Caco-2 (cell line): ENCODE measurements at places on chromosomes 11 and 22. TPM values are rescaled to one million over a fixed set of nuclear protein-coding genes. Genes with fewer than 3 reads are reported as not detected.

GRCh38 chr22:30211124-30211820 lies 35.3 kb downstream of the LIF start:
- H3K36me3 ChIP-seq, result no peaks in the 10 kb centered on the region
- no peak for DNase-seq
- no peaks in the 10 kb centered on the region for H3K27me3 ChIP-seq
- peaks cover 80% of the 10 kb centered on the region for H3K4me1 ChIP-seq
- H3K27ac ChIP-seq, result peak overlapping the region; percentile 97

DNA sequence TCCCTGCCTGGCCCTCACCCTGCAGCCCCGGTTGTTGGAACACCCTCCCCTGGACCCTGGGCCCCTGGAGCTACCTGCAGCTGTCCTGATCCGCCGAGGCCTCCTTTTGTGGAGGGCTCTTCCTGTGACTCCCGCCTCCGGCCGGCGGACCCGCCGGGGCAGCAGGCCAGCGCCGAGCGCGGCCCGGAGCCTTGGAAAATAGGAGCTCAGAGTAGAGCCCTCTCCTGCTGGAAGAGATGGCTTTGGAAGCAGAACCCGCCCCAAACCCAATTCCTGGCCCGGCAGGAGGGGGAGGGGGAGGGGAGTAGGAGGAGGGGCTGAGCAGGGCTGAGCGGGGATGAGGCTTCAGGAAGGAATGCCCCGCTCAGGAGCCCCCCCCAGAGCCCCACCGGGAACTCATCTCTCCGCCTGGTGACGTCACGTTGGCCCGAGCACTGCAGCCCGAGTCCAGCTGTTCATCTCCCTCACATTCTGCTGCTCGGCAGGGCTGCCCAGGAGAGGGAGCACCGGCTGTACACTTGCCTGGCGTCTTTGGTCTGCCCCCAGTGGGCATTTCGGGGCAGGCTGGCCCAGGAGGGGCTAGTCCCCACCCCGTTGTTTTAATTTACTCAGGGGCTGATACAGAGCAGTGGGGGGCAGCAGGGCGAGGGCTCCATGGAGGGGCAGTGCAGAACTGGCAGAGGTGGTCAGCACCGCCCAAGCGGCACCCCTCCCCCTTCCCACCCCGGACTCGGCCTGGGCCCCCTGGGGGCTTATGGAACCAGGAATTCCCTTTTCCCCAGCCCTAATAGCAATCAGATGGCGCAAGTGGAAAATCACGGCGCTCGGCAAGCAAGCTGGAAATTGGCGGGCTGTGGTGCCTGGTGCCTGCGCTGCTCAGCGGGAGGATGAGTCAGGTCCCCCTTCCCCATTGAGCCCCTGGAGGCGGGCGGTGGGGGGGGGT lies at the start of gene MRGPRF:
Gene MRGPRF (minus strand): TSS at position 238 of the 943 bp plus-strand sequence. CDS start 3,345 bp downstream, outside the sequence.
- no peak within 1 kb of the TSS for H3K4me3 ChIP-seq
- H3K4me1 ChIP-seq, result peaks cover 38% of the 10 kb centered on the region
- peak; percentile 35 for DNase-seq
- H3K27me3 ChIP-seq, result no peaks in the 10 kb centered on the region
- H3K36me3 ChIP-seq, result no peaks in the 10 kb centered on the region

- no peak overlapping the region for H3K27ac ChIP-seq
- H3K4me1 ChIP-seq, result peaks cover 5% of the 10 kb centered on the region
- H3K27me3 ChIP-seq, result no peaks in the 10 kb centered on the region
Measured at GRCh38 chr22:30132290-30132996, 52.2 kb downstream of the HORMAD2 start.

- H3K4me3 ChIP-seq, result no peak overlapping the region
- H3K27me3 ChIP-seq, result no peaks in the 10 kb centered on the region
- H3K36me3 ChIP-seq, result no peaks in the 10 kb centered on the region
- DNase-seq, result no peak
Measured at GRCh38 chr22:46545086-46545792, 7.8 kb upstream of the CELSR1 start.

DNA sequence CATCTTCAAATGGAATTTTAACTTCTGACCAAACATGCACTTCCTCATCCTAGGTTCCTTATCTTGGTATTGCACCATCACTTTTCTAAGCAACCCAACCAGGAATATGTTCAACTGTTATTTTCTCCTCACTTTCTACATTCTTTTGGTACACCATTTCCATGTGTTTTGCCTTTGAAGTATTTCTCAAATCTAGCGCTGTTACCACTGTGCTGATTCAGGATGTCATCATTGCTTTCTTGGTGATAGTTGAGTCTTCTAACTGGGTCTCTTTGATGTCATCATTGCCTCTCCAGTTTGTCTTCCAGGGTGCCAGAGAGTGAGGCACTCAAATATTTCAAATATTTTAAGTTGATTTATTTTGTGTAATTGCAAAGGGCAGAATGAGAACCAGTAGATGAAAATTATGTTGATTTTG lies 47.5 kb downstream of the HORMAD2 start:
- H3K27me3 ChIP-seq, result no peaks in the 10 kb centered on the region
- peak; percentile 27 for DNase-seq
- H3K27ac ChIP-seq, result no peak overlapping the region
- no peaks in the 10 kb centered on the region for H3K36me3 ChIP-seq
- H3K4me3 ChIP-seq, result no peak overlapping the region

DNA sequence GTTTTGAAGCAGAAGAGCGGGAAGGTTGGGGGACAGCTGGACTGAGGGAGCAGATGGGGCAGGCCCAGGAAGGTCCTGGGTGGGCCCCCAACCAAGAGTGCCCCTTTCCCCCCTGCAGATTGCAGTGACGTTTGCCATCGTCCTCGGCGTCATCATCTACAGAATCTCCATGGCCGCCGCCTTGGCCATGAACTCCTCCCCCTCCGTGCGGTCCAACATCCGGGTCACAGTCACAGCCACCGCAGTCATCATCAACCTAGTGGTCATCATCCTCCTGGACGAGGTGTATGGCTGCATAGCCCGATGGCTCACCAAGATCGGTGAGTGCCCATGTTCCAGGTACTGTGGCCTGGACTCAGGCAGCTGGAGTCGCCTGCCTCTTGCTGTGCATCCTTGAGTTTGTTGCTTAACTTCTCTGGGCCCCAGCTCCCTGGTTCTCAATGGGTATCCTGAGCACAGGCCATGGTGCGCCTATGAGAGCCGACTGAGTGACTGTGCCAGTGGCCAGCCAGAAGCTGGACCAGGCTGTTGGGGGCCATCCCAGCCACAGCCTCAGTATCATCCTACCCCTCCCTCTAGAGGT lies 42.0 kb upstream of the FADD start:
- H3K27ac ChIP-seq, result no peak overlapping the region
- no peak for DNase-seq
- no peaks in the 10 kb centered on the region; the same call in 1 of the 2 replicates for H3K27me3 ChIP-seq
- H3K4me1 ChIP-seq, result no peaks in the 10 kb centered on the region
- no peak overlapping the region for H3K4me3 ChIP-seq
- no peaks in the 10 kb centered on the region for H3K36me3 ChIP-seq

GRCh38 chr11:66868726-66869566 lies 12.1 kb downstream of the LRFN4 start:
- no peaks in the 10 kb centered on the region for H3K27me3 ChIP-seq
- H3K4me3 ChIP-seq, result no peak overlapping the region
- DNase-seq, result peak; percentile 93
- peaks cover 4% of the 10 kb centered on the region; the same call in 1 of the 2 replicates for H3K4me1 ChIP-seq

- H3K27ac ChIP-seq, result no peak overlapping the region
- no peak overlapping the region for H3K4me3 ChIP-seq
- H3K4me1 ChIP-seq, result no peaks in the 10 kb centered on the region
- no peak for DNase-seq
- H3K27me3 ChIP-seq, result no peaks in the 10 kb centered on the region
Measured at GRCh38 chr22:42436404-42436803, 4.2 kb upstream of the NFAM1 start.

- DNase-seq, result no peak
- H3K4me1 ChIP-seq, result peaks cover 40% of the 10 kb centered on the region
- no peak overlapping the region for H3K4me3 ChIP-seq
- H3K36me3 ChIP-seq, result no peaks in the 10 kb centered on the region
- H3K27ac ChIP-seq, result no peak overlapping the region
- H3K27me3 ChIP-seq, result no peaks in the 10 kb centered on the region
Measured at GRCh38 chr11:115242982-115243381, 261.2 kb downstream of the CADM1 start.

- peaks cover 11% of the 10 kb centered on the region for H3K4me1 ChIP-seq
- DNase-seq, result no peak
- no peaks in the 10 kb centered on the region for H3K27me3 ChIP-seq
- no peaks in the 10 kb centered on the region for H3K36me3 ChIP-seq
Measured at GRCh38 chr22:41561335-41561734, 525 bp downstream of the CSDC2 start.

DNA sequence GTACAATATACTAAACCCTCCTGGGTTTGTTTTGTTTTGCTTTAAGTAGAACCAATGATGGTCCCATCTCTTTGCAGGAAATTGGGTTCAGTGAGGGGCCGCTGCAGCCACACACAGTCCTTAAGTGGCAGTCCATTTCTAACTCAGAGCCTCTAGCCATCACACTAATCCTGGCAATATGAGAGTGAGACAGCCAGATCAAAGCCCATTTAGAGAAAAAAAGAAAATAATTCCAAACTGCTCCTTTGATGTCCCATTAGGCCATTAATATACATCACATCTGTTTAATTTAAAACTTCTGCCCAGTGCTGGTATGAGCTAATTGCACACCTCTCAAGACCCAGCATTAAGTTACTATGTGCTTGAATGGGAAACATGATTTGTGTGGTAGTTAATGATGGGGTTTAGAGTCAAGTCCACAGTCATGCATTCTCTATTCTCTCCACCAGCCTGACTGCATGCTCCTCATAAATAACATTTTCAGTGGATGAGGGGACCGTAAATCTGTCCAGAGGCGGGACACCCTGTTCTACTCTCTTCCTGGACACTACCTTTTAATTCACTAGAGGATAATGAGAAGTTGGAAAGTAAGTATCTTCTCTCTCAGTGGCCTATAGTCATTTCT lies 53.8 kb upstream of the BIRC3 start:
- H3K4me3 ChIP-seq, result no peak overlapping the region
- no peaks in the 10 kb centered on the region for H3K36me3 ChIP-seq
- no peak for DNase-seq
- H3K27ac ChIP-seq, result no peak overlapping the region

- no peaks in the 10 kb centered on the region for H3K4me1 ChIP-seq
- no peak overlapping the region for H3K4me3 ChIP-seq
- no peak for DNase-seq
- no peaks in the 10 kb centered on the region for H3K36me3 ChIP-seq
- H3K27ac ChIP-seq, result no peak overlapping the region
- no peaks in the 10 kb centered on the region for H3K27me3 ChIP-seq
Measured at GRCh38 chr11:118108513-118108912, 21.8 kb upstream of the SMIM35 start.

CHRDL2 gene
- total RNA-seq, result 2.5 and 3.4 TPM in 2 replicates

LINC01488 gene
- 0.12 TPM in 1 of 2 replicates, not detected in the other for total RNA-seq

C1QTNF4 gene
- 0.63 and 0.75 TPM in 2 replicates for total RNA-seq

EIF3D gene
- 240 and 250 TPM in 2 replicates for total RNA-seq
